ENCODE measurements at places on chromosomes 2 and 18.
A peak's percentile ranks its signal among the peaks of the same experiment; 100 is the strongest.

DNA sequence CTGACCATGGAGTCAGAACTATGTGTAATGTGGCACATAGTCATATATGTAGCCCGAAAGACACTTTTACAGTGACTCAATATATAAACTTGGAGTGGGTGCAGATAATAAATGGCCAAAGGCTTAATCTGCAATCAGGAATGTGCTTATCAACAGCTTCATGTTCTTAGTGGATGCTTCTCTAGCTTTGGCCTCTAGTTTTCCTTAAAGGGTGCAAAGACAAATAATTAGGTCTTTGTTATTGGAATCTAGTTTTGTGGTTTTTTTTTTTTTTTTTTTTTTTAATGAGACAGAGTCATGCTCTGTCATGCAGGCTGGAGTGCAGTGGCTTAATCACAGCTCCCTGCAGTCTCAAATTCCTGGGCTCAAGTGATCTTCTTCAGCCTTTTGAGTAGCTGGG is 625.6 kb downstream of the EPHA4 start:
- no peak for DNase-seq

GRCh38 chr2:195501746-195502145 is 155.3 kb upstream of the SLC39A10 start:
- no peak for DNase-seq

GRCh38 chr2:152348388-152348787 is 13.4 kb downstream of the FMNL2 start:
- no peak for DNase-seq

DNA sequence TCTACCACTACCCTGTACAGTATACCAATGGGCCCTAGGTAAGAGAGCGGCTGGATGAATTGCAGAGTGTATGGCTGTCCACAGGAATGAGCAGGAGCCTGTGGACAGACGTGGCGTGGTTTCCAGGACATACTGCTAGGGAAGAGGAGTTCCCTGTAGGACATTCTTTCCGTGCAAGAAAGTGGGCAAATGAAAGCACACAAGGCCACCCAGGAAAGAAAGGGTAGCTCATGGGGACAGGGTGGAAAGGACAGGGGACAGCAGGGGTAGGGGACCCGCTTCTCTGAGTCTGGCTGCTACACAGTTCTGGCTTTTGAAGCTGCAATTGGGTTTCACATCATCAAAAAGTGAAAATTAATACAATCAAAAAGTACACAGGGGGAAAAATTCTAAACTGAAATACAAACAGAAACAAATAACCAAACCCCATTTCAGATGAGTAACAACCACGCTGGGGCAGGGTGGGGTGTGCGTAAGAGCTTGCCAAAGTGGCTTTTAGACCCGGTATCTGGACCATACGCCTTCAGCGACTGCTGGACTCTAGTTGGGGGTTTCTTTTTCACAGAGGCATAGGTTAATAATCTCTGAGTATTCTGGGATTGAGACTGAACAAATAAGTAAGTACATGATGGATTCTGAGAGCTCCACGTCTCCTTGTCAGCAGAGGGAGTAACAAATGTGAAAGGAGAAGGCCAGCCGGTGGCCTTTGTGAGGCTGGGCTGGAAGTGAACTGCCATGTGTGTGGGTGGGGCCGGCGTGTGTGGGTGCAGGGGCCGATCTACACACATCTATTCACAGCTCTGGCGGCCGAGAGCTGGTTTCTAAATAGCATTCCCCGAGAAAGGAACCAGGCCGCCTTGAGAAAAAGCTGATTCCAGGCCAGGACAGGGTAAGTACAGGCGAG is 84.0 kb downstream of the HDAC4 start:
- DNase-seq = peak; percentile 36

DNA sequence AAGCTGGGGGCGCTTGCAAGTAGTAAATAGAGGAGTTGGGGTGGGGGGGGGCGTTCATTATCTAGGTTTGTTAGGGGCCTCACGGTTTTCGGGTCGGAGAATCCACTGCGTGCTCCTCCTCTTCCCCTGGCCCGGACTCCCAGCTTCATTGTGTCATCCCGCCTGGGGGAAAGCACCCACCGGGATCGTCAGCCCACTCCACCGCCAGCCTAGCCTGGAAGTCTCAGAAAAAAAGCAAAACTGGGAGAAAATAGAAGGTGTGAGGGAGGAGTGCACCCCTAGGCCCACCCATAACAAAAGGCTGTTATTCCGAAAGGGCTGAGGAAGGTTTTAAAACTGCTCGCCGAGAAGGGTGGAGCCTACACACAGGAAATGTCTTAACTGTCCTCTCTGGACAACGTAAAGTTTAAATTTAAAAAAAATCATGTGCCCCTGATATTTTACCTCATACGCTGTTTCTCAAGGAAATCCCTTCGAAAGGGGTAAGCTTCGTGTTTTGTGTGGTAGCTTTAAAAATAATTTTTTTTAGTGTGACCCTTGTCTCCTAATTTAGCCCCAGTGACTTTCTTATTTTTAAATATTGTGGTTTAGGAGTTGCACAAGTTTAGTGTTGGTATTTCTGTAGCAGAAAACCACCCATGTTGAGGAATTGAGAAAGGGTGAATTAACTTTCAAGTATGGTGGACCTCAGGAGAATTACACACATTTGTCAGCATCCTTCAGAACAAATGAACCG is 104.2 kb downstream of the SPTBN1 start:
- DNase-seq = no peak

GRCh38 chr18:26383454-26384270 is 157.4 kb downstream of the TAF4B start:
- DNase-seq = no peak

DNA sequence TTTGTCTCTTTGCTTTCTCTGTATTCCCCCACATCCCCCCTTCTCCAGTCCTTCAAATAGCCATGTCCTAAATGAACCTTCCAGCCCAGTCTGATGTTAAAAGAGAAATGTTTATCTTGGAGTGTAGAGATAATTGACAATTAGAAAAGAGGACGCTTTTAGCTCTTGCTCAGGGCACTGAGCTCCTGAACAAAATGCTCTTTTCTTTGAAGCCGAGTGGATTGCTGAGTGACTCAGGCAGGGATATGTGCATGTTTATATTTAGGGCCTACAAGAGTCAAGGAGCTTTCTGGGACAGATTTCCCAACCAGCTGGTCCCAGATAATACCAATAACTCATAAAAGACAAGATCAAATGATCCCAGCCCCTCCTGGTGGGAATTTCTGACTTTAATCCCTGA is 88.0 kb upstream of the SETBP1 start:
- DNase-seq = no peak

DNA sequence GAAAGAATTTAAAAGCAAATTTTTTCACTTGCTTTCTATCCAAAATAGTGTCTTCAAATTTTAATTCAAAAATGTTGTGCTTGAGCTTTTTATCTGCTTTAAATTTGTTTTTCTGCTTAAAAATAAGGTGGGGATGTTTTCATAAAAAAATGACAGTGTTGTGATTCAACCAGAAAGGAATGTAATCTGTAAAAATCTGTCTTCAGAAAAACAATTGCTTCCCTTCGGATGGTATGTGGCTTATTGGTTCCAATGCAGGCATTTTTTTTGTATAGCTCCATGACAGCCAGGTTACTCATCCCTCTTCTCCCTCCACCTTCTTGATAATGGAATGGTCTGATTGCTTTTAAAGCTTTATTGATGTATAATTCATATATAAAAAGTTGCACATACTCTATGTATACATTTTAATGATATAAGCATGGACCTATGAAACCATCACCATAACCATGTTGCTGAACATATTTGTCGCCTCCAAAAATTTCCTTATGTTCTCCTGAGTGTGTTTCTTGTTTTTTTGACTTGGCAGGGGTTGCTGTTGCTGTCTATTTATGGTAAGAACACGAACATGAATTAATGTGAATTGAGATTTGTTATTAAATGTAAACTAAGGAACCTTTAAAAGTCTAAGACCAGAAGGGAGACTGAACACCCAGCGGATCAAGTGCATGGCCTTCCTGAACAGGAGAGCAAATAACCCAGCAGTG is 363.7 kb upstream of the SPHKAP start:
- DNase-seq = no peak

- no peak for DNase-seq
These were observed 14.4 kb downstream of the GPR55 start for GRCh38 chr2:230910546-230911177.

DNA sequence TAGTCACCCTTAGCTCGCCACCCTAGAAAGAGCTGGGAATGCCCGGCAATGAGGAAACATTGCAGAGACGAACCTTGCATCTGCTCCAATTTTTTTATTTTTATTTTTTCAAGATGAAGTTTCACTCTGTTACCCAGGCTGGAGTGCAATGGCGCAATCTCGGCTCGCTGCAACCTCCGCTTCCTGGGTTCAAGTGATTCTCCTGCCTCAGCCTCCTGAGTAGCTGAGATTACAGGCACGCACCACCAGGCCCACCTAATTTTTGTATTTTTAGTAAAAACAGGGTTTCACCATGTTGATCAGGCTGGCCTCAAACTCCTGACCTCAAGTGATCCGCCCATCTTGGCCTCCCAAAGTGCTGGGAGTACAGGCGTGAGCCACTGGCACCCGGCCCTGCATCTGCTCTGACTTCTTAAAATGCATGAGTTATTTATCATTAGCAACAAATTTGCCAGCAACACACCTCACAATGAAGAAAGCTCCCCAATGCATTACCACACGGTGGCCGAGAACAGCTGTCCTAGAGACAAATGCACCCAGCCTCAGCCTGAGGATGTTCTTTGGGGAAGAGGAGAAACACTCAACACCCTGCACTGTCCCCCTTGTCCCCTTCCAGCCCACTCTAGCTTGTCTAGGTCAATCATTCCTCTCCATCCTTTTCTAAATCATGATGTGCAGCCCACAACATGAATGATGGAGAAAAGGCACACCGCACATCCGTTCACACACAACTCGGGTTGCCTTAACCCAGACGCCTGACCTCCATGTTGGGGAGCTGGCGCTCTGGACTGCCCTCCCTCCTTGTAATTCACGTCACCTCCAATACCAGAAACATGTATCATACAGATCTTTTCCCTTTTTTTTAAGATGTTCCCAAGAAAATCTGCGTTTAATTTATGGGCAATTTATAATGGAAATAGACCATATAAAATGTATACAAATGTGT is 46.9 kb downstream of the TTC32 start:
- no peak for DNase-seq

GRCh38 chr2:116491292-116491691 is 1323.2 kb upstream of the DDX18 start:
- DNase-seq = no peak

- no peak for DNase-seq
These were observed 467.7 kb upstream of the SALL3 start for GRCh38 chr18:78511666-78512601.

DNA sequence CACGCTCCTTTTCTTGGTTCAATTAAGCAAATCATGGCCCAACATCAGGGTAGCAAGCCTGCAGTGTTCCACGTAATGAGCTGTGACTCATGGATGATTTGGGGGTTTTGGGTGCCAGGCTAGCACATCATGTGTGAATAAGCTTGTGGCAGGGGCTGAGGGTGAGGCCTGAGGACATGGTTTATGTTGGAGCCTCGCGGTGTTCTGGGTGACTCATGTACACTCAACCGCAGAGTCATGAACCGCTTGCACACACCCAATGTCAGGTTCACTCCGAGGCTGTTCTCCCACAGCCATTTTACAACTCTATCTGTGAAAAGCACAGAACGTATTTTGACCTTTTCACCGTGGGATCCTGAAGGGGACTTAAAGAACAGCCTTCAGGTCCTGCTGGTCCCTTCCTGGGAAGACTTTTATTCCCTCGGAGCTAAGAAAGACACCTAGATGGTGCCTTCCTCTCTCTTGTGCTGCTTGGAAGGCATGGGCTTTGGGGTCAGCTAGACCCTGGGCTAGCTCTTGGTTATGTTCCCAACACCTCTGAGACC is 139.9 kb upstream of the ZEB2 start:
- no peak for DNase-seq

DNA sequence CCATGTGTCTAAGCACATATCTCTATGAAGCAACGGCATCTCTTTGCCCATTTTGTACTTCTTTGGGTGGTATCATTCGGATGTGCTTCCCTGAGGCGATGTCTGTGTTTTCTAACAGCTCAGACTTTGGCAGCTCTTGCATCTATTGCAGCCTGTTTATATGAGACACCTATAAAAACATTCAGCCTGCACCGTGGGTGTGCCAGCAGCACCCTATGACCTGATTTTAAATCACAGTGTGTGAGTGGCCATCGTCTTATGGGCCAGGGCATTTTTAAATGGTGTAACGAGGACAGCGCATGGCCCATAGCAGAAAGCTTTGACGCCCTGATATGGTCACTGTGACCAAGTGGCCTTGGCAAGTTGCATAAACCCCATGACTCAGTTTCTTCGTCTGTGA is 12.9 kb downstream of the NPAS2 start:
- no peak for DNase-seq

- no peak for DNase-seq
These were observed 101.9 kb downstream of the GPD2 start for GRCh38 chr2:156538083-156538504.

GRCh38 chr2:214492152-214492551 is 81.3 kb downstream of the VWC2L start:
- DNase-seq = no peak

GRCh38 chr2:130355172-130355577 is 681 bp upstream of the PTPN18 start:
- no peak for DNase-seq

DNA sequence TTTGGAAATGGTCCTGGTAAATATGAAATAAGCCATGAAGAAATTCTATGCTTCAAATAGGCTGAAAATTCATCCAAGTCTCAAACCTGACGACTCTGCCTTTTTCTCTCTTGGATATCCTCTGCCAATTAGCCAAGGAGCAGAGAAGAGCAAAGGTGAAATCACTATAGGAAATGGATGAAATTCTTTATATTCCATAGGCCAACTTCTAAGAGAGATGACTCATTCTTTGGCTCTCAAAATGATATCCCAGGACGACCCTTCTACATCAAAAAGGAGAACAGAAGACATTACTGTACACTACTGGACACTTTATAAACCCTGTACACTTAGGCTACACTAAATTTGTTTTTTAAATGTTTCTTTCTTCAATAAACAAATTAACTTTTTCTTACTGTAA is 22.7 kb downstream of the PDE1A start:
- no peak for DNase-seq

DNA sequence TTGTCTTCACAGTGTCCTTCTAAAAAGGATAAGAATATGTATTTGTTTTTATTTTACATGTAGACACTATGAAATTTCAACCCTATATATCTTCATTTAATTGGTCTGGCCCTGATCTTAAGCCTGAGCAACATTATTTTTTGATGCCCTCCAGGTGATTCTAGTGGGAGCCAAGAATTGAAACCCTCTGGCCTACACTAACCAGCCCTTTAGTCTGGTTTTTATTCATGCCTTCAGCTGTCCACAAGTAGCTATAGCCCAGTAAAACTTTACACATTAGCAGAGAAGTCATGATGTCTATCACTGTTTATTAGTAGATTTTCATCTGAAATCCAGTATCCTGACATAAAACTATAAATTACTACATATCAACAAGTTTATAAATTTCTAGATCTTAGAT is 52.7 kb upstream of the UBXN4 start:
- DNase-seq = no peak

DNA sequence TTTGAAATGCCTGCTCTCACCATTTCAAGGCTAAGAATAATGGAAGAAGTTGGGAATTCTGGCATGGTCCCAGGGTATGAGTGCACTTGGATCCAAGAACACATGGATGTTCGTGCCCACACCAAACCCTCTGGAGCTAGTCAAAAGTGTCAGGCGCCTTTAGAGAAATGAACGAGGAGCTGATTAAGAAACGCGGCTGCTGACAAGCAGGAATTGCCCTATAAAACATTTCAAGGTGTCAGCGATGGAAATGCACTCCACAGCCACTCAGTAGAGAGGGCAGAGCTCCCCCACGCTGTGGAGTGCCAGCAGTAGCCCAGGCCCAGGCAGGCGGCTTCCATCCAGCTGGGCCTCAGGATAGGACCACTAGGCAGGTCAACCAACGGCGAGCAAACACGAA is 213.7 kb downstream of the TTC32 start:
- DNase-seq = no peak

All from C1 segment of cervical spinal cord (tissue), 14 donors.